ENCODE measurements at places on chromosomes 13 and 19. TPM values are rescaled to one million over a fixed set of nuclear protein-coding genes. Genes with fewer than 3 reads are reported as not detected.

Gene CPT1C
- total RNA-seq, result 3.4 TPM

Gene APOC4
- total RNA-seq, result not detected

Gene ZNF575
- total RNA-seq, result not detected

Gene MBD3L2
- total RNA-seq, result not detected

Gene CHST8
- total RNA-seq, result not detected

Gene CCL25
- total RNA-seq, result not detected

Gene KANK3
- 8.1 TPM for total RNA-seq

Gene RXFP2
- total RNA-seq, result not detected

Gene KLK4
- total RNA-seq, result not detected

Gene NUCB1
- total RNA-seq, result 248 TPM

Gene ZNF441
- 5.1 TPM for total RNA-seq

Gene PSG1
- total RNA-seq, result not detected

Gene ATP4A
- total RNA-seq, result not detected

Gene NLRP11
- not detected for total RNA-seq

Gene C19orf33
- total RNA-seq, result 300 TPM

Gene SAMD4B
- 133 TPM for total RNA-seq

Gene MIER2
- total RNA-seq, result 12.7 TPM

Gene S1PR5
- total RNA-seq, result 0.08 TPM

Gene ATP11A
- 31.5 TPM for total RNA-seq

Gene RAB3D
- 19.6 TPM for total RNA-seq

Gene C19orf67
- total RNA-seq, result not detected

Gene TINCR
- 1.0 TPM for total RNA-seq

Gene ACER1
- not detected for total RNA-seq

Gene ZNF266
- total RNA-seq, result 12.2 TPM

Gene LRRC4B
- 9.3 TPM for total RNA-seq

Gene HTR2A
- not detected for total RNA-seq

Gene JSRP1
- total RNA-seq, result 2.2 TPM

Gene AP1M2
- 73.7 TPM for total RNA-seq

Gene METTL21C
- not detected for total RNA-seq

Gene IGFL2
- total RNA-seq, result not detected

Gene CASP14
- not detected for total RNA-seq

Gene C19orf38
- 0.55 TPM for total RNA-seq

Gene TICAM1
- 19.2 TPM for total RNA-seq

Gene CAMSAP3
- 12.6 TPM for total RNA-seq

Gene IFNL2
- total RNA-seq, result not detected

Gene CGB7
- total RNA-seq, result 5.5 TPM

Gene PRODH2
- total RNA-seq, result not detected

Gene EXOC3L2
- total RNA-seq, result not detected

Gene USHBP1
- 0.29 TPM for total RNA-seq

Gene SIGLECL1
- not detected for total RNA-seq

Gene ZNF763
- 1.3 TPM for total RNA-seq

Gene ZNF460
- 134 TPM for total RNA-seq

Gene NPAS1
- 1.6 TPM for total RNA-seq

Gene HOMER3
- 82.9 TPM for total RNA-seq

Gene PLIN4
- total RNA-seq, result under 0.01 TPM

Gene ZNF584
- 7.1 TPM for total RNA-seq

Gene ZNF865
- total RNA-seq, result 5.6 TPM

Gene PINLYP
- 5.8 TPM for total RNA-seq

Gene LDLR
- 104 TPM for total RNA-seq

Gene ICAM4
- not detected for total RNA-seq

Gene PLIN5
- 0.07 TPM for total RNA-seq

Data from kidney epithelial cell (primary cell).